Stimulated activated CD4-positive, alpha-beta T cell treated with anti-CD3 and anti-CD28 coated beads, Interleukin-12 subunit alpha, Interleukin-12 subunit beta, amount 100 ng/mL, for 4 hours (primary cell): ENCODE measurements at places on chromosomes 5 and 9.

- DNase-seq, result no peak
Observed at GRCh38 chr5:92944903-92945604, 636.0 kb downstream of the NR2F1-AS1 start.

DNA sequence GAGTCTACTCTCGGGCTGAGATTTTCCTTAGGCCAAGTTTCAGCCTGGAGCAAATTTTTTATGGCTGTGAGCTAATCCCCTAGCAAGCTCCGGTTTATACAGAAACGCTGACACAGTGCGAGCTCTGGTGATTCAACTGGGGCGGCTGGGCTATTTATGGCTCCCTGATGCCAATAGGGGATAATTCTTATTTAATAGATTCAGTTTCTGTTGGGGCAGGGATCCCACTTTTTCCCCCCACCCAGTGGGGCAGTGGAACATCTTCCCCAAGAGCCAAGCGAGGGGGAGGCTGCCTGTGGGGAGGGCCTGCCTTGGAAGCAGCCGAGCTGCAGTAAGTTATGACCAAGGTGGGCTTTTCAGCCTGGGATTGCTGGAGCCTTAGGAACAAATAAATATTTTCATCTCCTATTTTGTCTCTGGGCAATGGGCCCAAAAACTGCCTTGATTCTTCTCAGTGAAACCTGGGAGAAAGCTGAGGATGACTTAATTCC lies 129.1 kb downstream of the MACROH2A1 start:
- no peak for DNase-seq

GRCh38 chr9:37174247-37174646 lies 53.9 kb downstream of the ZCCHC7 start:
- no peak for DNase-seq

GRCh38 chr9:28810388-28811075 lies 1237.3 kb upstream of the C9orf72 start:
- DNase-seq, result no peak

- DNase-seq, result no peak
Observed at GRCh38 chr9:83061990-83062650, 822 bp downstream of the RASEF start.
